Keratinocyte (primary cell): ENCODE measurements at places on chromosomes 4 and X.

DNA sequence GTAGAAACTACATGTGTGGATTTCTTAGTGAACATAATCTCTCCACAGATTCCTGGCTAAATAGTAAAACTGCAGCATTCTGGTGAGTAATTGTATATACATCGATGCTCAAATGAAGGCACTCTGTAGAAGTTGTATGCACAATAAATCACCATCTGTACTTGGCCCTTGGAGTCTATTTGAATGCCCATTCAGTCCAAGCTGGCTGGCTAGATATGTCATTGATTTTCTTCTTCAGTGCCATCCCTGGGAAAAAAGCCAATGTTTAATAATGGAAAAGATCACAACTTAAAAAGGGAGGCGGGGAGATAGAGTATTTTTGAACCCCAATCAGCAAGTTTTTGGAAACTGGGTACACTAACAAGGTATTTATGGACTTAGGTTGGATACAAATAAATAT, 381.0 kb upstream of the TEX13C start:
- DNase-seq = no peak

GRCh38 chr4:104907991-104908390, 238.7 kb upstream of the TET2 start:
- DNase-seq = no peak

DNA sequence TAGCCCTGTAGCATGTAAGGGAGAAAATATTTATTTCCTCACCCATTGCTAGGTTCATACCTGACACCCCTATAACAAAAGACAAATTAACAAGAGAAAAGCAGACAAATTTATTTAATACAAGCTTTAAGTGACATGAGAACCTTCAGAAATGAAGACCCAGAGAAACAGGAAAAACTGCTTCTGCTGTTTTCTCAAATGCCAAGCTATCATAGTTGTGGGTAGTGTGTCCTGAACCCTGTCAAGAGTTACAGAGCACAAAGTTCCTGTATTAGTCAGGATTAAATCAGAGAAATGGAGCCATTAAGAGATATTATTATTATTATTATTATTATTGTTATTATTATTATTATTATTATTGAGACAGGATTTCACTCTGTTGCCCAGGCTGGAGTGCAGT, 17.5 kb downstream of the CCDC160 start:
- no peak for DNase-seq

DNA sequence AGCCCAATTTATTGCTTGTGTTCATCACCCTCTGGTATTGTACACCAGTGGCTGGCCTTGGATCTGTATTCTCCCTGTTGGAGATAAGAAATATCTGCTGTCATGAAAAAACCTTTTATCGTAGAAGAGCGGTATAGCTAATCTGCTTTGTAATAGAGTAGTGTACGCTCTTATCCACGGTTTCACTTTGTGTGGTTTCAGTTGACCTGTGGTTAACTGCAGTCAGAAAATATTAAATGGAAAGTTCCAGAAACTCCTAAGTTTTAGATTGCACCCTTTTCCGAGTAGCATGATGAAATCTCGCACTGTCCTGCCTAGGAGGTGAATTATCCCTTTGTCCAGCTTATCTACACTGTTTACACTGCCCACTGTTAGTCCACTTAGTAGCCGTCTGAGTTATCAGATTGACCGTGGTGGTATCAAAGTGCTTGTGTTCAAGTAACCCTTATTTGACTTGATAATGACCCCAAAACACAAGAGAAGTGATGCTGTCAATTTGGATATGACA, 42.4 kb downstream of the KDM6A start:
- DNase-seq = no peak

- DNase-seq = no peak
These were observed 9.3 kb downstream of the PDGFRA start for GRCh38 chr4:54238389-54238788.

DNA sequence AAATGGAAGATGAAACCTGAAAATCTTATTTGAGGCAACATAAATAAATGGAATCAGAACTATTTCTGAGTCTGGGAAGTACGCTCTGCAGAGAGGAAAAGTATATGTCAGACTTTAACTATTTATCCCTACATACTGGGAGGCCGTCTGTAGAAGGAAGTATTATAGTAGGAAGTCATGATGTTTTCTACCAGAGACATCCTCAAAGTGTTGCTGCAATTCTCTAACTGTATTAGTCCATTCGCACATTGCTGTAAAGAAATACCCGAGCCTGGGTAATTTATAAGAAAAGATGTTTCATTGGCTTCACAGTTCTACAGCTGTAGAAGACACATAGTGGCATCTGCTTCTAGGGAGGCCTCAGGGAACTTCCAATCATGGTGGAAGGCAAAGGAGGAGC, 88.7 kb upstream of the TBL1X start:
- no peak for DNase-seq

DNA sequence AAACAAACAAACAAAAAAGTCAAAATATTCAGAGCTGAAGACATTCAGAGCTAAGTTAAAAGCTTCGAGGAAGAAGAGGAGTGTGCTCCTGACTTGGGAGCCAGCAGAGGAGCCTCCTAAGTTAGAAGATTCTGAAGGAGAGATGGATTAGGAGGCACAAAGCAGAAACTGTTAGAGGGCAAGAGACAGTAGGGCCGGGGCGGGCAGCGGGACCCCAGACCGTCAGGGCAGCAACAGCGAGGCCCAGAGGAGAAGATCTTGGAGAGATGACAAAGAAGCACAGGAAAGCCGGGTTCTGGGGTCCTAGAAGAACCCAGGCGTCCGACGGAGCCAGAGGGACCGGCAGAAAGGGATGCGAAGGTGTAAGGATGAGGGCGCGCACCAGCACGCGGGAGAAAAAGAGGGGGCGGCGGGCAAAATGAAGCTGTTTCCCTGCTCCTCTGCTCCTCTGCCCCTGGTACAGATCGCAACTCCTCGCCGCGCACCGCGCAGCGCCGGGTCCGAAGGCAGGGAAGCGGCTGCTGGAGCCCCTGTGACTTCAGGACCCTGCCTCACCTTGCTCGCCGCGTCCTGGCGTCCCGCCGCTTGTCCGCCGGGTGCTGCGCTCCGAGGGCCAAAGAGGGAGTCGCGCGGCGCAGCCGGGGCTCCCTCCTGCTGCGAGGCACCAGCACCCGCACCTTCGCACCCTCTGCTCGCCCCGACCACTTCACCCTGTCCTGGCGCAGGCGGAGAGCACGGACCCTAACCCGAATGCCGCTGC, 477 bp downstream of the KLHL13 start:
- no peak for DNase-seq
